ENCODE measurements at places on chromosomes 3 and 15.

DNA sequence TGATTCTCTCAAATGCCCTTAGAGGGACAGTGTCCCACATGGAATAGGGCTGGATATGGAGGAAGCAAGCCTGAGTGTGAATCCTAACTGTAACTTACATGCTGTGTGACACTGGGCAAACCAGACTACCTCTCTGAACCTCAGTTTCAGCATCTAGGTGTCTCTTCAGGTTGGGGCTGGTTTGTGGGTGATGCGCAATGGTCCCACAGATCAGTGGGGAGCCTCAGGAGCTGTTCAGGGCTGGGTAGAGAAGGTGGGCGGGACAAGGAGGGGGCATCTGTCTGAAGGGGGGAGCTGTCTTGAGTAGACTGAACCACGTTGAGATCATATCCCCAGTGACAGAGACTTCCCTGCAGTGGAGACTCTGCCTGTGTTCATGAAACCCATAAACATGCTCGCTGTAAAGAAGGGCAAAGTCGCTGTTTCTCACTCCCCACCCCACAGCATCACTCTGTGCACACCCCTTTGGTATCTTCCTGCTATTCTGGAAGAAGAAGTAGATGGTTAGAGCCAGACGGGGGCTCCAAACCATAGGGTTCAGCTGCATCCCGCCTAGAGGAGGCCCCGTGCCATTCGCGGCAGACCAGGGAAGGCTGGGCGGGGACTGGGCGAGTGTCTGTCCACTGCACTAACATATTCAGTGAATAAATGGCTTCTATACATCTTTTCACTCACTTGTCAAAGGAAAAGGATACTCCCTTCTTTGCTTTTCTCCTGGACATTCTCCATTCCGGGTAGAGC is 28.4 kb downstream of the SRPRB start:
- H3K27me3 ChIP-seq, result no peaks in the 10 kb centered on the region
- no peak overlapping the region for H3K4me3 ChIP-seq
- no peak for DNase-seq
- no peaks in the 10 kb centered on the region for H3K36me3 ChIP-seq
- no peak overlapping the region for H3K27ac ChIP-seq
- H3K4me1 ChIP-seq, result no peaks in the 10 kb centered on the region

DNA sequence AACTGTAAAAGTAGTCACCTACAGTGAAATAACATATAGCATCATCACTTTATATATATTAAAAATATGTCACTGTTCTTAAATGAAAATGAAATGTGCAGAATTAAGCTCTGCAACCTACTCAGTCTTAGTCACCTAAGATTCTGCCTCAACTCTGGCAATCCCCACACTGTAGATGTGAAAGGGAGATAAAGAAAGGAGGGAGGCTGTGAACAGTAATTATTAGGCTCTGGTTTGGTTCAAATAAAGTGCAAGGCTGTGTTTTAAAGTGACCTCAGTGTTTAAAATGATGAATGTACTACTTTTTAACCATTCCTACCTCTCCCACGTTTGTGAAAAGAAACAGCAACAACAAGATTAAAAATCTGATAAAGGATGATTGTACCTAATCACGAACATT is 72.2 kb downstream of the ATP8B4 start:
- no peak overlapping the region for H3K27ac ChIP-seq
- peaks cover 19% of the 10 kb centered on the region for H3K4me1 ChIP-seq
- DNase-seq, result no peak

GRCh38 chr3:98855806-98856400 is 45.6 kb downstream of the DCBLD2 start:
- no peaks in the 10 kb centered on the region for H3K36me3 ChIP-seq
- H3K4me3 ChIP-seq, result no peak overlapping the region
- H3K27me3 ChIP-seq, result no peaks in the 10 kb centered on the region
- no peak overlapping the region for H3K27ac ChIP-seq
- no peaks in the 10 kb centered on the region for H3K4me1 ChIP-seq

- no peaks in the 10 kb centered on the region for H3K27me3 ChIP-seq
- DNase-seq, result no peak
- H3K4me1 ChIP-seq, result no peaks in the 10 kb centered on the region
- no peak overlapping the region for H3K4me3 ChIP-seq
These were observed 1150.7 kb downstream of the OTOL1 start for GRCh38 chr3:162647321-162647720.

DNA sequence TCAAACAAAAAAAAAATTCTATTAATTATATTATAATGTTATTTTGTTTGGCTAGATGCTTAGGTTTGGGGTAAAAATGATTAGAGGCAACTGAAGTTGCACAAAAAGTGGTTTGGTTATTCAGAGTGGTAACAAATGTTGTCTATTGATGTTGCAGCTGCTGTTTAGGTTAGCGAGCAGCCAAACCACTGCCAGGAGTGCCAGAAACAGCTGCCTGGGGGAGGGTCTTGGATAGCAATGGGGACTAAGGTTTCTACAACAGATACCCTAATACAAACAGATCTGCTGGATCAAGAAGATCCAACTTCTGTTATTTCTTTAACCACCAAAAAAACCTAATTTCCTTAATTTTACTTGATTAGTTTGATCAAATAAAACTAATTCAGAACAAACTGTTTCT is 26.6 kb downstream of the BTLA start:
- DNase-seq, result no peak
- no peak overlapping the region for H3K4me3 ChIP-seq
- peaks cover 79% of the 10 kb centered on the region for H3K36me3 ChIP-seq
- peaks cover 66% of the 10 kb centered on the region for H3K4me1 ChIP-seq
- H3K27ac ChIP-seq, result peak overlapping the region; percentile 42

- H3K27me3 ChIP-seq, result peaks cover 2% of the 10 kb centered on the region
- H3K4me1 ChIP-seq, result peaks cover 23% of the 10 kb centered on the region
- H3K27ac ChIP-seq, result peak overlapping the region; percentile 58
- no peaks in the 10 kb centered on the region for H3K36me3 ChIP-seq
- DNase-seq, result peak; percentile 18
These were observed 275.0 kb downstream of the ADAMTSL3 start for GRCh38 chr15:83928878-83929418.

DNA sequence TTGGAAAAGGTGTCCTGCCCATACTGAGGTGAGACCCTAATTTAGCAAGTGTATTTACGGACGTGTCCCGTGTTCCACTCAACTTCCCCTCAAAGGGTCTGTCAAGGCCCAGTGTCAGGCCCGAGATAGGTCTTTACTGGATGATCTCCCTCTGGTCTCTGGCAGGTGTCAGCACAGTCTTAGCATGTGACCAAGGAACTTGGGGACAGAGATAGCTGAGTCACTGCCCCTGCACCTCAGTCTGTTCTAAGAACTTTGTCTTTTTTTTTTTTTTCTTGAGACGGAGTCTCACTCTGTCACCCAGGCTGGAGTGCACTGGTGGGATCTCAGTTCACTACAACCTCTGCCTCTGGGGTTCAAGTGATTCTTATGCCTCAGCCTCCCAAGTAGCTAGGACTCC is 32.1 kb upstream of the ALPK3 start:
- H3K27ac ChIP-seq, result no peak overlapping the region
- peaks cover 45% of the 10 kb centered on the region for H3K4me1 ChIP-seq
- peaks cover 56% of the 10 kb centered on the region for H3K36me3 ChIP-seq
- no peak overlapping the region for H3K4me3 ChIP-seq
- no peak for DNase-seq

DNA sequence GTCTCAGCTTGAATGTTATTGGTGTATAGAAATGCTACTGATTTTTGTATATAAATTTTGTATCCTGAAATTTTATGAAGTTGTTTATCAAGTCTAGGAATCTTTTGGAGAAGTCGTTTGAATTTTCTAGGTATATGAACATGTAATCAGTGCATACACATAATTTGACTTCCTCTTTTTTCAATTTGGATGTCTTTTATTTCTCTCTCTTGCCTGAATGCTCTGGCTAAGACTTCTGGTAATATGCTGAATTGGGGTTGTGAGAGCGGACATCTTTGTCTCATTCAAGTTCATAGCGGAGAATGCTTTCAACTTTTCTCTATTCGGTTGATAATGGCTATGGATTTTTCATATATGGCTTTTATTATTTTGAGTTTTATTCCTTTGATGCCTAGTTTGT is 100.9 kb upstream of the MCTP2 start:
- peaks cover under 1% of the 10 kb centered on the region for H3K4me1 ChIP-seq
- H3K27ac ChIP-seq, result no peak overlapping the region

DNA sequence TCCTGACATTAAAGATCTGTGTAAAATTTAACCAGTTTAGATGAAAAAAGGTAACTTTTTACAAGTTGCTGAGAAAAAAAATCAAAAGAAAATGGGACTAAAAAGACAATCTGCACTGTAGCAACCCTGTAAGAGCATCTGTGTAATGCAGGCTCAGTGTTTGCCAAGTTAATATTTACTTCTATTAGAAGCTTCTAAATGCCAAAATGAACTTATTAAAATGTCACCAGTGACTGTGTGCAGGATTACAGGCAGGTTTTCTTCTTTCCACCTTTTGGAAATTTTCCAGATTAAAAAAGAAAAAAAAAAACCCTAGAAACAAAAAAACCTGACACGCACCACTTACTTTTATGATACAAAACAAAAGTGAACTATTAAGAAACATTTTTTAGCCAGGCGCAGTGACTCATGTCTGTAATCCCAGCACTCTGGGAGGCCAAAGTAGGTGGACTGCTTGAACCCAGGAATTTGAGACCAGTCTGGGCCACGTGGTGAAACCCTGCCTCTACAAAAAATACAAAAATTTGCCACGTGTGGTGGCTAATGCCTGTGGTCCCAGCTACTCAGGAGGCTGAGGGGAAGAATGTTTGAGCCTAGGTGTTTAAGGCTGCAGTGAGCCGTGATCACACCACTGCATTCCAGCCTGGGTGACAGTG is 87.2 kb downstream of the TJP1 start:
- H3K4me3 ChIP-seq, result no peak overlapping the region
- no peak for DNase-seq
- no peak overlapping the region for H3K27ac ChIP-seq

- H3K4me1 ChIP-seq, result no peaks in the 10 kb centered on the region
- no peak overlapping the region for H3K4me3 ChIP-seq
- H3K36me3 ChIP-seq, result no peaks in the 10 kb centered on the region
- H3K27ac ChIP-seq, result no peak overlapping the region
- no peak for DNase-seq
- no peaks in the 10 kb centered on the region for H3K27me3 ChIP-seq
These were observed 74.7 kb upstream of the CNTN4 start for GRCh38 chr3:2023959-2024358.

GRCh38 chr15:43795997-43796396 is 3.9 kb downstream of the SERF2 start:
- DNase-seq, result no peak
- peaks cover 80% of the 10 kb centered on the region for H3K36me3 ChIP-seq
- H3K4me1 ChIP-seq, result peaks cover 67% of the 10 kb centered on the region

GRCh38 chr3:59264366-59264765 is 214.5 kb upstream of the CFAP20DC start:
- no peak overlapping the region for H3K4me3 ChIP-seq
- H3K27me3 ChIP-seq, result no peaks in the 10 kb centered on the region
- no peaks in the 10 kb centered on the region for H3K4me1 ChIP-seq
- H3K27ac ChIP-seq, result no peak overlapping the region
- H3K36me3 ChIP-seq, result no peaks in the 10 kb centered on the region
- no peak for DNase-seq

- DNase-seq, result no peak
- H3K36me3 ChIP-seq, result no peaks in the 10 kb centered on the region
- H3K4me1 ChIP-seq, result no peaks in the 10 kb centered on the region
- peaks cover 7% of the 10 kb centered on the region for H3K27me3 ChIP-seq
- H3K4me3 ChIP-seq, result no peak overlapping the region
These were observed 23.2 kb upstream of the MAGEF1 start for GRCh38 chr3:184734903-184735701.

DNA sequence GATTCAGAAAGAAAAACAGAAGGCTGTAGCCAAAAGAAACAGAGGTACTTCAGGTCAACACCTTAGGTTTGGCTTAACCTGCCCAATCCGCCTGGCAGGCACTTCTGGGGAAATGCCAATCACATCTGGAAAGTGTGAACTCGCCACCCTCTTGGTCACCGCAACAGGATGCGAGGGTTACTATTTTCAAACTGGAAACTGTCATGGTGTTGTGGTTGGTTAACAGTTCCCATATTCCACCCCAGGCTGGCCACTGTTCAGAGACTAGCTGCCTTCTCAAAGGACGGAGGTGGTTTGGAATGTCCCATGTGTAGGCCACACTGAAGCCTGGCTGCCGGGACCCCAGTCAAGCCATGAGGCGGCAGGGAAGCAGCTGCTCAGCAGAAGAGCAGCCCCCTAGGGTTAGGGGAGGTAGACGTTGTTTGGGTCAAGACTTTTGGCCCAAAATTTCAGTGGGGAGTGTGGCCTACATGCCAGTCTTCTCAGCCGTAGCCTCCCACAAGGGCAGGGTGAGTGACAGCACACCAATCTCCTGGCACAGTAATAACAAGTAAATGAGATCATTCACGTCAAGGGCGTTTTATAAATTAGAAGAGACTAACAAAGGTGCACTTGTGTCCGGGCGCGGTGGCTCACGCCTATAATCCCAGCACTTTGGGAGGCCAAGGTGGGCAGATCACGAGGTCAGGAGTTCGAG is 54.6 kb downstream of the UMPS start:
- DNase-seq, result no peak
- no peak overlapping the region for H3K4me3 ChIP-seq
- no peaks in the 10 kb centered on the region for H3K27me3 ChIP-seq
- H3K4me1 ChIP-seq, result peaks cover 16% of the 10 kb centered on the region
- H3K36me3 ChIP-seq, result no peaks in the 10 kb centered on the region
- no peak overlapping the region for H3K27ac ChIP-seq

DNA sequence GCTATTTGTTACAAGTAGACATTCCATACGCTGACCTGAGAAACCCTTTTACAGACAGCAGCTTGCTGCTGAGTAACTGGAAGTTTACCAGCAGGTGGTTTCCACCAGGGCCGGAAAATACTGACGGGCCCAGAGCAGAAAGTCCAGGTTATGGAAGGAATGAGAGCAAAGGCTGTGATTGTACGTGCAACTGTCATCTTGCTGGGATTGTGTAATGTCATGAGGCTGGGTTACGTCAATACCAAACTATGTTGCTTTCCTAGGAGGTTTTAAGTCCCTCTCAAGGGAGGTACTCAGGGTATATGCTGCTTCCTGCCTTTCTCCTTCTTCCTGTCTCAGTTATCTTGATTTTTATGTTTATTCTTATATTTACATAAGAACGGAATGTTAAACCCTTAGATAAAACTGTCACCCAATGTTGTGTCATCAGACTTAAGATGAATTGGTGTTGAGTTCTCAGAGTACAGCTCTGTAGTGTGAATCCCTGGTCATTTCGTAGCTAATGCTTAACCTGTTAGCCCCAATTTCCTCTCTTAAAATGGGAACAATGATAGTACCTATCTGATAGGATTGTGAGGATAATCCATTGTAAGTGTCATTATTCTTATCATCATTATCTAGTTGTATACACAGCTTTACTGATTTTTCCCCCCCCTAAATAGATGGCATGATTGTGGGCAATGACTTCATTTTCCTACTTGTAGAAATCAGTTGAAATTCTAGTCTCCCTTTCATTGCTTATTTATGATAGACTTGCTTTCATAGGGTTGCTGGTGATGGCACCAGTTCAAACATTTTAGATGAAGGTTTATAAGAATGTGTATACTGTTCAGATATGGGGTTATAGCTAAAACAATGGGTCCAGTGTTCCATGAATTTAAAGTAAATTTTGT is 101.4 kb downstream of the FNDC3B start:
- no peaks in the 10 kb centered on the region for H3K27me3 ChIP-seq
- H3K27ac ChIP-seq, result no peak overlapping the region
- H3K36me3 ChIP-seq, result peaks cover 12% of the 10 kb centered on the region
- peaks cover 68% of the 10 kb centered on the region for H3K4me1 ChIP-seq
- no peak for DNase-seq

All from activated CD4-positive, alpha-beta memory T cell treated with anti-CD3 and anti-CD28 coated beads, Interleukin-2, amount 10 ng/mL, durations not matched to agents 7 days and 5 days (primary cell).